ENCODE measurements at places on chromosomes 7 and 10. TPM values are rescaled to one million over a fixed set of nuclear protein-coding genes. Genes with fewer than 3 reads are reported as not detected.

HHEX gene
- 9.2 TPM for total RNA-seq

TMEM139 gene
- 0.23 TPM for total RNA-seq

POMZP3 gene
- 1.5 TPM for total RNA-seq

IFIT1B gene
- total RNA-seq, result not detected

AQP1 gene
- total RNA-seq, result 335 TPM

NME8 gene
- total RNA-seq, result not detected

ECHDC3 gene
- 4.4 TPM for total RNA-seq

TMEM273 gene
- total RNA-seq, result 0.13 TPM

CALML5 gene
- not detected for total RNA-seq

CH25H gene
- 0.20 TPM for total RNA-seq

TRIL gene
- total RNA-seq, result 1.8 TPM

AS3MT gene
- total RNA-seq, result 5.0 TPM

MICU1 gene
- total RNA-seq, result 54.5 TPM

Measured in smooth muscle cell of the pulmonary artery (primary cell).